ENCODE measurements at places on chromosomes 2 and 18.

GRCh38 chr2:9010866-9011265 lies 7.4 kb upstream of the MBOAT2 start:
- no peak for DNase-seq

- no peak for DNase-seq
These were observed 166.4 kb downstream of the TMEM247 start for GRCh38 chr2:46645681-46646162.

DNA sequence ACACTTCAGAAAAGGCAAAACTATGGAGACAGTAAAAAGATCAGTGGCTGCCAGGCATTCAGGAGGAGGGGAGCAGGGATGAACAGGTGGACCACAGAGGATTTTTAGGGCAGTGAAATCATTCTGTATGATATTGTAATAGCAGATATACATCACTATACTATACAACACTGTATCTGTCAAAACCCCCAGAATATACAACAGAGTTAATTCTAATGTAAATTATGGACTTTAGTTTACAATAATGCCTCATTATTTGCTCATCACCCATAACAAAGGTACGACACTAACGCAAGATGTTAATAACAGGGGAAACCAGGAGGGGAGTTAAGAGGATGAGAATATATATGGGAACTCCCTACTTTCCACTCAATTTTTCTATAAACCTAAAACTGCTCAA lies 28.8 kb downstream of the MAP3K2 start:
- DNase-seq, result no peak

- no peak for DNase-seq
These were observed 46.4 kb upstream of the ZNG1B start for GRCh38 chr2:113391073-113391472.

DNA sequence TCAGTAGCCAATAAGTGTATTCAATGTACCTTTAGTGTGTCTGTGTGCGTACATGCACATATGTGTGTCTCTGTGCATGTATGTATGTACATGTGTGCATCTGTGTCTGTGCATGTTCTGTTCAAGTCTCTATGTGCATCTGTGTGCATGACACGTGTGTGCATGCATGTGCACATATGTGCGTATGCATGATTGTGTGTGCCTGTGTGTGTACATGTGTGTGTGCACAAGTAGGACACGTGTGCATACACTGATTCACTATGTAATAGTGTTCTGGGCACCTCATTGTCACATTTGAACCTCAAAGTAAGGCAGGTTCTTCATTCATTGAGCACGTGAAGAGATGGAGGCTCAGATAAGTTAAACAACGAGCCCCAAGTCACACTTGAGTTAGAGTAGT lies 142.6 kb upstream of the COPS8 start:
- DNase-seq, result no peak

- DNase-seq, result no peak
These were observed 147.0 kb upstream of the PELI1 start for GRCh38 chr2:64291181-64291580.
